CMK (cell line): ENCODE measurements at places on chromosomes 7 and 10.

DNA sequence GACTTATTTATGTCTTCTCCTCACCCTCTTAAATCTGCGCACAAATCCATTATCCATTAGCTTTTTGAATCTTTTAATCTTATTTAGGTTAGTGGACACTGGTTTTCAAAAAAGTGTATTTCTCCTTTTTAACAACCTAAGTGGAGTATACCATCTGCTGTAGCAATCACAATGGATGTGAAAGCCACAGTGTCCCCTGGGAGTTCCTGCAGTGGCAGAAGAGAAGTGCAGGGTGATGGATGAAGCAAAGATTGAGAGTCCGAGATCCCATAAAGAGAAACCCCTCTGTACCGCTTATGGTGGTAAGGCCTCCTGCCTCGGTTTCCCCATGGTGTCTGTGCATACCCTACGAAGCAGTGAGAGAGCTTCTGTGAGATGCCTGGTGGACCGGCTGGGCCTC lies 236.4 kb downstream of the COBL start:
- DNase-seq, result no peak

GRCh38 chr7:40282858-40283257 lies 148.1 kb downstream of the SUGCT start:
- DNase-seq, result no peak

DNA sequence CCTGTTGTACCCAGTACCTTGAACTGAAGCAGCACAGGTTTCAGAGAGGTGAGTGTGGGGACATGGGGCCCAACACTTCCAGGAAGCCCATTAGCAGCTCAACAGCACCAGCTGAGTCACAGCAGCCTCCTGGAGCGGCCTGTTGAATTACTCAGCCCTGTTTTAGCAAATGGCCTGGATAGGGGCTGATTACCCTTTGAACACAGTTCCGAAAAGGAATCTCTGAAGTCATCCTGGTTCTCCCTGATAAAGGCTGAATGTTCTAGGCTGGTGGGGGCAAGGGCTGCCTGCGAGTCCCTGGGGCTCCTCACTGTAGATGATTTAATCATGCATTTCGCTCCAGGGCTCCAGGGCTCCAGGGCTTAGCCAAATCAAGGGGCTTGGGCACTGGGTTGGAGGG lies 287.5 kb downstream of the GRID1 start:
- no peak for DNase-seq

DNA sequence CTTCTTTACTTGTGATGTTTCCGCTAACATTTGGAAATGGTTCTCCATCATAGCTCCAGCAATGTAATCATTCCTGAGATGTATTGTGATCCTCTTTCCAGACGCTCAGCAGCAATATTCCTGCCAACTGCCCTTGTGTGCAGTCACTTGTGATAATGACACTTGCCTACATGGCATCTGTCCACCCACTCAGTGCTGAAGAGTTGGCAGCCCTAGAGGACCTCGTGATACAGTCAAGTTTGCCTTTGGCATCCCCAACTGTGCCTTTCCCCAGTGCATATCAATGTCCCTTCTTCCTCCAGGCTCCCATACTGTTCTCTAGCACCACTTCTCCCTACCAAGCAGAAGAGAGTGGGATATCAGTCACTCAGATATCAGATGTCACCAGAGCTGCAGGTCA lies 64.9 kb downstream of the MYOF start:
- DNase-seq, result no peak

GRCh38 chr7:138828302-138828701 lies 30.3 kb upstream of the ATP6V0A4 start:
- DNase-seq, result no peak

- DNase-seq, result no peak
These were observed 108.1 kb downstream of the ITGB8 start for GRCh38 chr7:20438694-20439376.

DNA sequence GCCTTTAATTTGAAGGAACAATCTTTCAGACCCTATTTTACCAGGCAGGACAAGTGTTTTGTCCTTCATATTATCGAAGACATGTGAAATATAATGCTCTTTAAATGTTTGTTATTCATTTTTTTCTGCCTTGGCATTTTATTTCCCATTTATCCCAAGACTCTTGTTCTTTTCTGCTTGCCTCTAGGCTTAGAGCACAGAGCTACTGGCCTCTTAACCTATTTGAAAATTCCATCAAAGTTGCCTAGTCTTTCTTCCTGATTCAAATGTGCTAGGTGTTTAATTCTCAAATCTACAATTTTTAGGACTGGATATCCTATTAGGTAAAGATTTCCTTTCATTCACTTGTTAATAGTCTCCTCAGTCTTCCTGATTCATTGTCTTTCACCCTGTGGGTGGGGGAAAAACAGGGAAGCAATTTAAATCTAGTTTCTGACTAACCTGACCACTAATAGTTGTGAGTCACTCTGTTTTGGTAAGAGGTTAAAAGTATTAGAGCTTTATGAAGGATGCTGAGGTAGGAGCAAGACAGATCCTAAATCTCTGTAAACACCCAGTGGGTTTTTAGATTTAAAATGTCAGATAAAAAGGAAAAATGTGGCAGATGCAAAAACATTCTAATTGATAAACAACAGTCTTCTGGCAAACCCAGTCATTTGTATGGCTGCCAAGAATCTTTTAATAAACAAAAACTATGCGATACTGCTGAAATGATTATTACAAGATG lies 1.5 kb downstream of the LIPK start:
- no peak for DNase-seq

DNA sequence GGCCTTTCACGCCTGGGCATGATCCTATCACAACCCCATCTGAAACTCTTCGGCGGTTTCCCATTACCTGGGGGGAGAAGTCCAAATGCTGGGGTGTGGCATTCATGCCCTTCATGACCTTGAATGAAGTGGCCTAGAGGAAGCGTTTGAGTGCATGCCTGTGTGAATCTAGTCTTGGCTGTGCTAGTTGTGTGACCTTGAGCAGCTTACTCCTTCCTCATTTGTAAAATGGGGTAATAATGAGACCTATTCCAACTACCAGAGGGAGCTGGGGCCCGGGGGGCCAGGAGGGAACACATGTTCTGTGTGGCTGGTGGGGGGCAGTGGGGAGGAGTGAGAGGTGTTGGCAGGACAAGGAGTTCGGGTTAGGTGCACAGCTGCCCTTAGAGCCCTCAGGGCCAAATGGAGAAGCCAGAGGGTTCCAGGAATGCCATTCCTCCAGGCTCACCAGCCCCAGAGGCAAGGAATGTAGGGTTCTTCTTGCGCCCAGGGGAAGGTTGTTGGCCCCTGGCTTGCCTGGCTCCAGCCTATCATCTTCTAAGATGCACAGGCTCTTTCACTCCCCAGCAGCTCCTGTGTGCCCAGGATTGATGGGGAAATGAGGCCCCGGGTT lies 21.3 kb upstream of the TBRG4 start:
- DNase-seq, result no peak

DNA sequence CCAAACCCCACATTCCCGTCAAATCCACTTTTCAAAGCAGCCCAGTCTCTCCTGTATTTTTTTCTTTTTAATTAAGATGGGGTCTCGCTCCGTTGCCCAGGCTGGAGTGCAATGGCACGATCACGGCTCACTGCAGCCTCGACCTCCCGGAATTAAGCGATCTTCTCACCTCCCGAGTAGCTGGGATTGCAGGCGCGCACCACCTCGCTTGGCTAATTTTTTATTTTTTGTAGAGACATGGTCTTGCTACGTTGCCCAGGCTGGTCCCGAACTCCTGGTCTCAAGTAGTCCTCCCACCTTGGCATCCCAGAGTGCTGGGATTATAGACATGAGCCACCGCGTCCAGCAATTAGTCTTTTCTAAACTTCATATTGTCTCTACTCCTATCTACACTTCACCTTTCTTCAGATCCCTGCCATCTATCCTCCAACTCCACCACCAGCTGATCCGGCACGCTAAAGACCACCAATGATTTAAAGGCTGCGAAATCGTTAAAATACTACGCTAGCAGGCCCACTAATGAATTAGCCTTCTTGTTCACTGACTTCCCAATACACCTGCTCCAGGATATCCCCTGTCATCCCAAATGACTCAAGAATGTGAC lies 525 bp upstream of the CHUK start:
- no peak for DNase-seq

DNA sequence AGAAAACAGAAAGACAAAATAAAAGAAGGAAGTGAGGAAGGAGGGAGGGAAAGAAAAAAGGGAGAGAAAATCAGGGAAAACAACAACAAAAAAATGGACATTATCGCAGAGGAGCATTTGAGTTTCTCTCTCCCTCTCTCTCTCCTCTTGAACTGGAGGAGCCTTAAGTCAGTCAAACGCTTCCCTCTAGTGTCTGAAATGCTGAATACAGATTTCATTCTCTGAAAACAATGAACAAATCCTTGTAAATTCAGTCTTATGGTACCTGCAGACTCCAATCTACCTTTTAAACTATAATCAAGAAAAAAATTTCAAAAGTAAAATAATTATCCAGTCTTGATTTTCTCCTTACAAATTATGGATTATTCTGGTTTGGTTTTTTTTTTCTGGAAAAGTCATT lies 89.2 kb upstream of the PFKP start:
- DNase-seq, result no peak

- DNase-seq, result peak; percentile 99
These were observed 2.5 kb upstream of the MACC1 start for GRCh38 chr7:20219446-20220292.

DNA sequence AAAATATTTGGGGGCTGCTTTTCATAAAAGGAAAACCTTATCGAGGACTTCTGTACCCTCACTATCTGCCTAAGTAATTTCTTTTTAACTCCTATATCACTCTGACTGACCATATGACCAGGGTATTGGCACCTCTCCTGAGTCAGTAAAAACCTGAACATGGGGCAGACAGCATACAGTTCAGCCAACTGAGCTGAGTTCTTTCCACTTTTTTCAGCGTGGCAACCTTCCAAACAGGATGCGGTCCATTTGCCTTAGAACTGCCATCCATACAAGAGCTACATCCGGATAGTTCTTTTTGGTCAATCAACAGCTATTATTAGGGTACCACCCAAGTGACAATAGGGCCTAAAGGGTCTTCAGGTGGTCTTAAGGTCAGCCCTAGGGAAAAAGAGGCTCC lies 122.6 kb downstream of the MARCHF5 start:
- DNase-seq, result no peak

DNA sequence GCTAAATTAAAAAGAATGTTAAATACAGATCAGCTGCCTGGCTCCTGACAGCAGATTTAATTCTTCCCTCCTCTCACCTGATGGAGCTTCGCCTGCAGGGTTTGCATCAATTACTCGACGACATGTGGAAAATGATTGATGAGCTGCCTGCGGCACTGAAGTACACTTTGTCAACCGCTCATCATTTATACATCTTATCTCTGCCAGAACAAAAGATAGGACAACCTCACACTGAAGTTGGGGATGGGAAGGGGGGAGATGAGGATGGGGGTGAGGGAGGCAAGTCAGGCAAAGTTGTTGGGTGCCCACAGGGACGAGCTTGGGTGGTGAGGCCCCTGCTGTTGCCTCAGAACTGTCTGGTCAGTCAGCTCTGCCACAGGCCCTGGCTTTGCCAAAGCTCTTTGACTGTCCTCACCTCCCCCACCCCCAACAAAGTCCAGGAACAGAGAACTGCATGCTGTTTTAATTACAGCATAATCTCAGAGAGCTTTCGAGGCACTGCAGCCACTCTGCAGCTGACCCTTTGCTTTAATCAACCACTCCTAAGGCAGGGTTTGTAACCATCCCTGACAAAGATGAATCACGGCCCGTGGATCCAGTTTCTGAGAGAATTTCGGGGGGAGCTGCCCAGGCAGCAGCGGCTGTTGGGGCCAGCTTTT lies 702.3 kb downstream of the LRMDA start:
- DNase-seq, result no peak

DNA sequence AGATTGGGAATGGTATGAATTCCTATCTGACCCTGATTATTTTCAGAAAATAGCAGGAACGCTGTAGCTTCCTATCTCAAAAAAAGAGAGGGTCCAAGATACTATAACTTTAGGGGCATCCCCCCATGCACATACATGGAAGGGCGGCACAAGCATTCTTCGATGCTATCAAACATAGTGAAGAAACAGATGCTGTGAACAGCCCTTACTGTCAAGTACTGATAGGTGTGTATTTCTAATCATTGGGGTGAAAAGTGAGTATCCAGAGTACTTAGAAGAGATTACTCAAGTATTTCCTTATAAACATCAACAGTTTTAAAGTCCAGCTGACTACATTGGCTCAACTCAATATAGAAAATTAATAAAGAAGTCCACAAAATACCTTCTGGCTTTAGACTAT lies 17.0 kb upstream of the NUP42 start:
- no peak for DNase-seq

- DNase-seq, result no peak
These were observed 442 bp downstream of the CYP26C1 start for GRCh38 chr10:93060887-93061593.

- no peak for DNase-seq
These were observed 110.4 kb downstream of the SFMBT2 start for GRCh38 chr10:7300384-7300971.

DNA sequence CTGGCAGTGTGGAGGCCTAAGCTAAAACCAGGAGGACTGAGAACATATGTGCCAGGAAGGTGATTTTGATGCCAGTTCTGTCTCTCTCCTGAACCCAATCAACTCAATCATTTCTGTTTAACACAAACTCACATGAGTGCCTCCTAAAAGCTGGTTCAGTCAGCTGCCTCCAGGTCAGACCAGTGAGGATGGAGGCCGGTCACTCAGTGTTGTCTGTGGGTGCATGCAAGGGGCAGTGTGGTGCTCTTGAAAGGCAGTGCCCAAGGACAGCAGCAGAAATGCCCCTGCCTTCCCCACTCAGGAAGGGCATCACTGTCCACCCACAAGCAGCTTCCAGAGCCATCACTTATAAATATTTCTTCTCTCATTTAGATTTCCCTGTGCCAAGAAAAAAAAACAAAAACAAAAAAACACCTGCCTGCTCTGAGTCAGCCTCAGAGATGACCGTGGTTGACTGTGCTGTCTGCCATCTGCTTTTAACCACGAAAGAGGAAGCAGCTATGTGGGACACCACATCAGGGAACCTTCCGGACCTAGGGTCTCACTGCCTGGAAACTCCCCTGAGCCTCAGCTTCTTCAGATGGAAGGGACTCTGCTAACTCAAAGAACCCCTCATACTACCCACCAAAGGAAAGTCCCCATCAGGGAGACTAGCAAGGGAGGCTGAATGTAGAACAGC lies 39.1 kb downstream of the VOPP1 start:
- DNase-seq, result peak; percentile 36

- no peak for DNase-seq
These were observed 73.8 kb upstream of the CDK1 start for GRCh38 chr10:60704471-60704870.

- peak; percentile 25 for DNase-seq
These were observed 448 bp downstream of the SEC24C start for GRCh38 chr10:73744664-73744975.

DNA sequence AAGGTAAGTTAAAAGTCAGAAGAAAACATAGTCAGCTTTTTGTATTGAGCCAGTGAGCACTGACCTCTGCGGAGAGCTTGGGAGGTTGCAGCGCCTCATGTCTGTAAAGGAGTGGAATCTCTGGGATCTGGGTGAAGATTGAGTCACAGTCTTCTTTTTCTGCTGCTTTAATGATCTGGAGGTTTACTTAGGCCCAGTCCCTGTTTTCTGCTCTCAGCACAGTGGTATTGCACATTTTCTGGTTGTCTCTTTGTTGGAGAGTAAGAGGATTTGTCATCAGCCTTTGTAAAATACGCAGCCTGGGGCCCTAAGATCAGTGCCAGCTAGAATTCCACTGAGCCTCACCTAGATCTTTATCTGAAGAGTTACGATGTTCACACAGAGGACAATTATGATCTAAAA lies 58.3 kb upstream of the GJD4 start:
- DNase-seq, result no peak
